ENCODE measurements at places on chromosomes 7 and 10.

DNA sequence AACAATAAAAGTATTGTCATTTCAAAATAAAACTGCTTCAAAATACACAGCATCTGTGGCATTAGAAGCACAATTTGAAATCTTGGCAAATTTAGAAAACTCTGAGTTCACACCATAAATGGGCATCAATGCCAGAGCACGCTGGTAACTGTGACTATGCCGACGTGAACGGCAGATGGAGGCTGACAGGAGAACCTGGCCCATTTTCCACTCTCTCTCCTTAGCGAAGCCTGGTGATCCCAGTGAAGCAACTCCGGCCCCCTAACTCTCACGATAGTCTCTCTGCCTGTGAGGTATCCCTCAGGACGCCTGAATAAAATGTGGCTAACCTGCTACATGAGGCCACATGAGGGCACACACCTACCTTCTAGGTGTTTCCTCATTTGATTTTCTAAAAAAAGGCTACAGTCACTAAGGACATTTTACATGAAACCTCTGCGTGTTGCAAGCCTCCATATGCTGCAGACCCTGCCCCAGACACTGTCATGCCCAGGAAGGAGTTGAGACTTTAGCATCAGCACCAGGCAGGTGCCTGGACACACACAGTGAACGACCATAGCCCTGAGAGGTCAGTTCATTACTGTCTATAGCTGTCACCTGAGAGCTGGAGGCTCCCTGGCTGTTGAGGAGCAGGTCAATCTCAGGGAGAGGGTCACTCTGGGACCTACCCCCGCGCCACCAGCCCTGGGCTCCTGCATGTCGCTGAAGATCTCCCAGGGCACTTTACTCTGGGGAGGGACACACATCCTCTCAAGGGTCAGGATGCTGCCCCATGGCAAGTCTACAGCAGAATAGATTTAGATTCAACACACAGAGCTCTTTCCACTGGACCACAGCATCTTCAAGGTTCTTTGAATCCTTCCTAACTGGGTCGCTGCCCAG lies 62.9 kb upstream of the CAMK2B start:
- DNase-seq, result no peak

- no peak for DNase-seq
These were observed 37.6 kb downstream of the VWA2 start for GRCh38 chr10:114276671-114277070.

- no peak for DNase-seq
These were observed 22.6 kb downstream of the ZNF786 start for GRCh38 chr7:149067869-149068268.

- no peak for DNase-seq
These were observed 349.7 kb upstream of the MBL2 start for GRCh38 chr10:53122281-53122680.

- no peak for DNase-seq
These were observed 163.6 kb downstream of the GNAI1 start for GRCh38 chr7:80298201-80298600.

DNA sequence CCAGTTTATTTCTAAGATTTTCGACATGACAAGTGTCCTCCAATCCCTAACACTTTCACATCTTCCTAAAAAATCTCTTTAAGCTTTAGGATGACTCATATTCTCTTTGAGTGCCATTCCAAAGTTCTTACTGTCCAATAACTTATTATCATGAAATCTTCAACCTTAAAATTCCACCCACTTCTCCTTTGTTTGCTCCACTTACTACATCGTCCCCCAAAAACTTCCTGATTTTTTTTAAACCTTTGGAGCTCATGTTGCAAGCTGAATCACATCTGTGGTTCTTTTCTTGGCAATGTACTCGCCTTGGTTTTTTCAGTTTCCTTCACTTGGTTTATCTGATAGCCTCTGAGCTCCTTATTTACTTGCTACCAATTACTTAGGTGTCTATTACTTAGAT lies 39.2 kb upstream of the JCAD start:
- DNase-seq, result peak; percentile 76

DNA sequence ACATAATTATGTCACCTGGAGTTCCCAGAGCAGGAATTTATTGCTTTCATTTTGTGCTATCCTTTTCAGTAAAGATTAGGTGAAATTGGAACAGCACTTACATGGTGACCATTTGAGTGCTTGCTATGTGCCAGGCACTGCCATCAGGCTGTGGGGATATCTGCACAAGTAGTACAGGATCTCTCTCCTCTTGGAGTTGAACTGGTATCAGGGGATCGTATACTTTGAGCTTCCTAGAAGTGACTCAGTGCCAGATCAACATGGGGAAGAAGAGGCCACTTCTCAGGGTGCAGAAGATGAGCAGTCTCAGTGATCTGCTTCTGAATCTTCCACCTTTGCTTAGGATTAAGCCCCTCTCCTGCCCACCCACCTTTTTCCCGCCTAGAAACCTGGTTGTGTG lies 29.5 kb downstream of the SGPL1 start:
- no peak for DNase-seq

DNA sequence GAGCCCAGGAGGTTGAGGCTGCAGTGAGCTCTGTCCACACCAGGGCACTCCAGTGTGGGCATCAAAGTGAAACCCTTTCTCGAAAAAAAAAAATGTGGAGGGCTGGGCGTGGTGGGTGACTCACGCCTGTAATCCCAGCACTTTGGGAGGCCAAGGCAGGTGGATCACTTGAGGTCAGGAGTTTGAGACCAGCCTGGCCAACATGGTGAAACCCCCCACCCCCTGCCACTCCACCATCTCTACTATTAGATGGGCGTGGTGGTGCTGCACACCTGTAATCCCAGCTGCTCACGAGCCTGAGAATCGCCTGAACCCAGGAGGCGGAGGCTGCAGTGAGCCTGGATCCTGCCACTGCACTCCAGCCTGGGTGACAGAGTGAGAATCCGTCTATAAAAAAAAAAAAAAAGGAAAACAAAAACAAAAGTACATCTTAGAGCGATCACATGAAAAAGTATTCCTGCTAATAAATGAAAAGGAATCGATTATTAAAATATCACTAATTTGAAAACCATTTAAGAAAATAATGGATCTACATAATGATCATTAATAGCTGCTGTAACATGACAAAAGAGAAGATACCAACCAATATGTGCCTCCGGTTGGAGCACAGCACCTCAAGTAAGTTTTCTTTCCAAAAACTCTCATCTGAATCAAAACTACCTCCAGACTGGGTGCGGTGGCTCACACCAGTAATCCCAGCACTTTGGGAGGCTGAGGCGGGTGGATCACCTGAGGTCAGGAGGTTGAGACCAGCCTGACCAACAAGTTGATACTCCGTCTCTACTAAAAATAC lies 4.9 kb downstream of the HNRNPF start:
- no peak for DNase-seq

DNA sequence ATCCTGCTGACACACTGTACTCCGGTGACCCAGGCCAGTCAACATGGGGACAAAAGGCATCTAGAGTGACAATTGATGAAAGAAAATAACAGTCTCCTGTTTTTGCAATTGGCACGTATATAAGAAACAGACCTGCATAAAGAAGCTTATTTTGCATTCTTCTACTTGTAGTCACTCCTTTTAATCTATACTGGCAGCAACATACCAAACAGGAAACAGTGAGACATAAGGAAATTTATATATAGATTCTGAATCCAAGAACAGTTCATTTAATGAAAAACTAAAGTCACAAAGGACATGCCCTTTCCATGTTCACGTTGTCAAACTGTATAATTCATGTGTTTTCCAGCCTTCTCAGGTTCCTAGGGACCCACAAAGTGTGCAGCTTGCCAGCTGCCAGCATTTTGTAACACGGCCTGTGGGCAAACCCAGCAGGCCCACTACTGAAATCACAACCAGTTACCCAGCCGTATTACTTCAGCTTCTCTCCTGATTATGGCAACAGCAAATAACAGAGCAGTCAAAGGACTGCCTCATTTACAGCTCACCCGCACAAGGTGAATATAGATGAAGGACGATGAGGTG lies 72.3 kb downstream of the AMPH start:
- DNase-seq, result no peak

DNA sequence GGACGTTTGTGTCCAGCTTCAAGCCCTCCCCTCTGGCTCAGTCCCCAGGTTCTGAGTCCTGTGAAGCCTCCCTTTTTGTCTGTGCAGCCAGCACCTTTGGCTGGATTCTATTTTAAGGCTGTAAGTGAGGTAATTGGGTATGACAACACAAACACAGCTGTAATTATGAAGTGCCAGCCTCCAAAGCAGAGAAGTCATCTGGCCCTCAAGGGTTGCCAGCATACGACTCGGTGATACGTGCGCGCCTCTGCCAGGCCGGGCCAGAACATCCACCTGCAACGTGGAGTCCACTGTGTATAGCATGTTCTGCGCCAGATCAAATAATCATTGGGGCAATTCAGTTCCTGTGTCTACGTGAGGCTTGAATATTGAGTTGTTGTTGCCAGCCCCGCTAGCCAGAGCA lies 6.7 kb upstream of the FAM180A start:
- no peak for DNase-seq

GRCh38 chr10:102281102-102281487 lies 35.8 kb downstream of the GBF1 start:
- no peak for DNase-seq

DNA sequence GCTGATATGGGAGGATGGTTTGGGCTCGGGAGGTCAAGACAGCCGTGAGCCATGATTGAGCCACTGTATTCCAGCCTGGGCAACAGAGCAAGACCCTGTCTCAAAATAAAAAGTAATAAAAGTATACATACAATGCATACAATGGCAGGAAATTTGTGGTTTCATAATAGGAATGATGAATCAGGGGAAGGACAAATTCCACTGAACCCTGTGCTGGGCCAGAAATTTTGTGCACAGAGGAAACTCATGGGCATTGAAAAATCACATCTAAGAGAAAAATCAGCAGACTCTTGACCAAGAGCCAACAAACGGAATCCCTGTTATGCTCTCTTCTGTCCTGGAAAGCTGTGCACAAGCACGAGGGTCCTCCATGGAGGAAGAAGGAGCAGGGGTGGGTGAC lies 35.1 kb downstream of the SEM1 start:
- DNase-seq, result no peak

DNA sequence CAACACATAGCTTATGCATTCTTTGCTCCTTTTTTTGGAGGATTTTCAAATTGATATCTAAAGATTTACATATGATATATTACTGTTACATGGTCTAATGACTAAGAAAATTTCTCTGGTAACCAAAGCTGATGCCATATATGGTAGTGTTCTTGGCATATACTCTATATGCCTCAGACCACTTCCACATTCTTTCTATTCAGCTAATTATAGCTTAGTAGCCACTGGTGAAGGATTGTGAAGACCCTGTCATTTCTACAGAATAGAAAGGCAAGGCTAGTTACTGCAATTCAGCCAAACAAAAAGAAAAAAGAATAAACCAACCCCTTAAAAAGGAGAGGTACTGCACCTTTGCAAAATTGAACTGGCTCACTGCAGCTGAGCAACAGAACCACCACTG lies 3.7 kb downstream of the PURB start:
- peak; percentile 70 for DNase-seq

GRCh38 chr10:5095687-5096086 lies 1.5 kb downstream of the AKR1C3 start:
- no peak for DNase-seq

DNA sequence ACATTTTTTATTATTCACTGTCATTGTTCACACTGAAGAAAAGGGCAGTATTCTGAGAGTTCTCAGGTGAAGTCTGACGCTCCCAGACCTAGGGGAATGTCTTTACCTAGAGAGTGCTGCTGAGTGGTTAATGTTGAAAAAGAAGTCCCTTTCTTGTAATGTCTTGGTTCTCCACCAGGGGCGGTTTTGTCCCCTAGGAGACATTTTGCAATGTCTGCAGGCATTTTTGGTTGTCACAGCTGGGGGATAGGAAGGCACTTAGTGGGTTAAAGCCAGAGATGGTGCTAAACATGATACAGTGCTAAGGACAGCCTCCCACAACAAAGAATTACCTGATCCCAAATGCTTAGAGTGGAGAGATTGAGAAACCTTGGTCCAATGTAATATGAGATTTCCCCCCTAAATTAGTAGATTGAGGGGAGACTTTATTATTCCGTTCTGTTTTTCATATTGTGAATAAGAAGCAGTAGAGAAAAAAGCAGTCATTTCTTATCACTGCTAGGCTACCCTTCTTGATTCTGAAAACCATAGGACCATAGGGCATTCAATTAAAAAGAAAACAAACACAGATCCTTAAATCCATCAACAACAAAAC lies 13.1 kb downstream of the UMAD1 start:
- no peak for DNase-seq

DNA sequence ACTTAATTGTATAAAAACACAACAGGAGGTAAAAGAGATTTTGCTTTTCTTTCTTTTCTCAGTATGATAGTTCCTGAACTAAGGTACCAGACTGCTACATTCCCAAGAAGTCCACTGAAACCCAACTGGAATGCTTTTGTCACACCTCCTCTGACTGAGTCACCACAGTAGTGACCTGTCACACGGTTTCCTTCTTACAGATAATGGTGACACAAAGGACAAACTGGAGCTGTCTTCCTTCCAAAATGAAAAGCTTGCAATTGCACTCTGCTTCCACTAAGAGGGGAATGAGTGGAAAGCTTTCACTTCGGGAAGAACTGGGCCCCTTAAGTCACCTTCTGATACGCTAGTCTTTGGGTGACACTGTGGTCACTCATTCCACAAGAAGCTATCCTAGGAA lies 122.2 kb downstream of the KMT2E start:
- DNase-seq, result peak; percentile 11

- no peak for DNase-seq
These were observed 1290.3 kb upstream of the SORCS1 start for GRCh38 chr10:108454793-108455192.

GRCh38 chr7:82039621-82040020 lies 269.8 kb upstream of the HGF start:
- no peak for DNase-seq

DNA sequence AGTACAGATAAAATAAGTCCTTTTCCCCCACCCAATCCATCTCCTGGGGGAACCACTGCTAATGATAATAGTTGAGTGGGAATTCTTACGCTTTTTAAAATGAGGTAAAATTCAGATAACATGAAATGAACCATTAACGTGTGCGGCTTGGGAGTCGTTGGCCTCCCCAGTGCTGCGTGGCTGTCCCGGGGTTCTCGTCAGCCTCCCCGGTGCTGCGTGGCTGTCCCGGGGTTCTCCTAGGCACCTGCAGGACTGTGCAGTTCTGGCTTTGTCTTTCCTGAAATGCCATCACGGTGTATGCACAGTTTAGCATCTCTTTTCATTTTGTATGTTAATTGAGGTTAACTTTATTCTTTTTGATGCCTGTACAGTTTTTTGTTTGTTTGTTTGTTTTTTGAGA lies 13.5 kb downstream of the SUN1 start:
- no peak for DNase-seq

DNA sequence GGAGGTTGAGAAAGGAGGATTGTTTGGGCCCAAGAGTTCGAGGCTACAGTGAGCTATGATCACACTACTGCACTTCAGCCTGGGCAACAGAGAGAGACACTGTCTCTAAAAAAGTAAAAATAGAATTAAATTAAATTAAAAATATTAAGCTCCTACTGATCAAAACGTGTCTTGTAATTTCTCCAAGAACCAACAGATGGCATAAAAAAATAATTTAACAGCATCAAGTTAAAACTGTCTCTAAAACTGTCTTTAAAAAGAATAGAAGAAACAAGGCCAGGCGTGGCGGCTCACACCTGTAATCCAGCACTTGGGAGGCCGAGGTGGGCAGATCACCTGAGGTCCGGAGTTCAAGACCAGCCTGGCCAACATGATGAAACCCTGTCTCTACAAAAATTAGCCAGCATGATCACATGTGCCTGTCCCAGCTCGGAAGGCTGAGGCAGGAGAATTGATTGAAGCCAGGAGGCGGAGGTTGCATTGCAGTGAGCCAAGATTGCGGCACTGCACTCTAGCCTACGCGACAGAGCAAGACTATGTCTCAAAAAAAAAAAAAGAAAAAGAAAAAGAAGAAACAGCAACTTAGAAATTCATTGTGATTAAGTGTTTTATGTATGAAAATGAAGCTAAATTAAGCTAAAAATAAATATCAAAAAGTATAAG lies 24.5 kb downstream of the MTPAP start:
- no peak for DNase-seq

Measured in astrocyte of the hippocampus (primary cell).